Pancreas (tissue), 10 donors: ENCODE measurements at places on chromosomes 12 and 14.

GRCh38 chr14:61345151-61345482 is 23.7 kb downstream of the PRKCH start:
- no peaks in the 10 kb centered on the region for H3K4me1 ChIP-seq
- H3K27ac ChIP-seq = no peak overlapping the region
- H3K36me3 ChIP-seq = no peaks in the 10 kb centered on the region
- no peak for DNase-seq
- H3K27me3 ChIP-seq = no peaks in the 10 kb centered on the region

DNA sequence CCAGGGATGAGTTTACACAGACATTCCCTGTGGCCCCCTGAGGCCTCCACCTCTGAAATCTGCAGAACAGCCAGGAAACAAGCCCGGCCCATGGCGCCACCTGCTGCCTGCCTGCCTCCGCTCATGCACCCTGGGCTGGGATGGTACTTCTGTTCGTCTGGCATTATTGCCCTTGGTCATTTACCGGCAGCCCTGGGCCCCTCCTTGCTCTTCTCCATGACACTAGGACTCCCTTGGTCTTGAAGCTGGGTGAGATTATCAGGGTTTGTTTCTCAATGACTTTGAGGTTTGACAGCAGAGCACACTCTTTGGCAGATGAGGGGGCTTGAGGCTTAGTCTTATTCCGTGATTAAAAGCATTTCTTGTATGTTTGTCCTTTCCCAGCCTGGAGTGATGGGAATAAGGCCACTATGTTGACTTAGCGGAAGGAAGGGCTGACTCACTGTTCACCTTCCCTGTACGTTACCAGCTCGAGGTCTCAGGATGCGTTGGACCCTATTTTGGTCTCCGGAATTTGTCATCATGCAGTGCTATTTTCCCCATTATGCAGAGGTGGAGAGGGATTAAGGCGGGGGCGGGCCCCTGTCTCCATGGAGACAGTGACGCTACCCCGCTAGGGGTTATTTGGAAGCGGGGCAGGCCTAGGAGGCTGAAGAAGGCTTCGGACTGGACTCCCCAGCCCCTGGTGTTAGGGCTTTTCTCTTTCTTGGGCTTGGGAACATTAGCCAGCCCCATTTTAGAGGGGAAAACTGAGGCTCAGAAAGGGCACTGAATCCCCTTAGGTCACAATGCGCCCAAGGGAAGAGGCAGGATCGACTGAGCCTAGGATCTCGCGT is 706 bp upstream of the PEX5 start:
- H3K27me3 ChIP-seq = no peaks in the 10 kb centered on the region
- peak; percentile 55 for DNase-seq
- H3K36me3 ChIP-seq = no peaks in the 10 kb centered on the region
- peak overlapping the region; percentile 86 for H3K4me3 ChIP-seq

GRCh38 chr12:6476489-6476888 is 6.0 kb upstream of the VAMP1 start:
- no peaks in the 10 kb centered on the region for H3K36me3 ChIP-seq
- H3K27me3 ChIP-seq = no peaks in the 10 kb centered on the region
- no peak overlapping the region for H3K27ac ChIP-seq
- no peaks in the 10 kb centered on the region for H3K4me1 ChIP-seq
- no peak for DNase-seq

DNA sequence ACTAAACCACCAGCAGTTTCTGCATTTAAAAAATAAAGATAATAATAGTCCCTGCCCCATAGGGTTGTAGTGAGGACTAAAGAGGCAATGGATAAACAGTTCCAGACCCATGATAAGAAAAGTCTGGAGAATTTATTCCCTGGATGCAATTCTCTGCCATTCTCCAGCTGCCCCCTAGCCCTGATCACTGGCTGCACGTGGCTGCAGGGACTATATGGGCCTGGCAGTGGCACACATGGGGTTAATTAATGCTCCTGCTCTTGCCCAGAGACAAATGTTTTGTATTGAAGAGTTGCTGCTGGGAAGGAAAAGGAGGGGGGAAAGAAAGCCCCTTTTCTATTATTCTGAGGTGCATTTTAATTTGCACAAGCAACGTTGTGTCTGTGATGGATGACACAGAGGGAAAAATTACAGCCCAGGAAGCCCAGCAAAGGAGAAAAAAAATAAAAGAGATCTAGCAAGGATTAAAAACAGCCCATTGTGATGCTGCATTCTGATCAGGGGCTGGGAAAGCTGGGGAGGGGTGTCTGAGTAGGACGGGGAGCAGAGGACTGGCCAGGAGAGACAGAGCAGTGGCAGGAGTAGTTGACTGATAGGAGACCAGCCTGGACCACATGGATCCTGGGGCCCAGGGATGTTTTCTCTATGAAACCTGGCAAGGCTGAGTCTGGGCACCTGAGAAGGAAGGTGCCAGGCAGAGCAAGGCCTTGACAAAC is 149.3 kb downstream of the ESRRB start:
- DNase-seq = no peak
- H3K4me1 ChIP-seq = no peaks in the 10 kb centered on the region
- H3K27ac ChIP-seq = no peak overlapping the region
- H3K4me3 ChIP-seq = no peak overlapping the region
- no peaks in the 10 kb centered on the region for H3K27me3 ChIP-seq

GRCh38 chr12:30219047-30219446 is 435.3 kb upstream of the TMTC1 start:
- no peak for DNase-seq
- no peak overlapping the region for H3K4me3 ChIP-seq
- H3K27me3 ChIP-seq = peaks cover 2% of the 10 kb centered on the region
- H3K27ac ChIP-seq = no peak overlapping the region
- H3K4me1 ChIP-seq = no peaks in the 10 kb centered on the region
- H3K36me3 ChIP-seq = no peaks in the 10 kb centered on the region

GRCh38 chr14:51917193-51917592 is 56.8 kb downstream of the GNG2 start:
- no peaks in the 10 kb centered on the region for H3K27me3 ChIP-seq
- H3K36me3 ChIP-seq = no peaks in the 10 kb centered on the region
- H3K4me3 ChIP-seq = no peak overlapping the region
- no peak overlapping the region for H3K27ac ChIP-seq

DNA sequence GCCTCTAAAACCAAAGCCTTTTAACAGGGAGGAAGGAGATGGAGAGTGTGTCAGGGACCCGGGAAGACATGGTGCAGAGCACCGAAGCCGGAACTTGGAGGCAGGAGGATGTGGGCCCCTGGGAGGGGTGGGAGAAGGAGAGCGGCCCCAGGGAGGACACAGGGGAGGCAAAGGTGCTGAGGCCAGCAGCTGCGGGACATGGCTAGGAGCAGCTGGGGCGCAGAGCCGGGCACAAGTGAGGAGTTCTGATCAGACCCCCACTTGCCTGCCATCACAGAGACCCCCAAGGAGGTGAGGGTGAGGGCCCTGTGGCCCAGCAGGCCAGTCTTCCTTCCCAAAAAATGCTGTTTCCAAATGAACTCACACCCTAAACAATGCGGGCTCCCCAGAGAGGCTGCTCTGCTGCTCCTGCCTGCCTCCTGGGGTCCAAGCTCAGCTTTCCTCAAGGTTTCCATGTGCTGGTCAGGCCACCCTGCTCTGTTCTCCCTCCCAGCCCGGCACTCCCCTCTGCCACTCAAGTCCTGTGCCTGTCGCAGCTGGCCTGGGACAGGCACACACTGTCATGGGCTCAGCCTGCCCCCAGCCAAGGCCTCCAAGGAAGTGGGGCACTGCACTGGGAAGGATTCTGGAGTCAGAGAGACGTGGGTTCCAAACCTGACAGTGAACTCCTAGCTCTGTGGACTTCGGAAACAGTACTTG is 24.0 kb downstream of the CHGA start:
- H3K4me3 ChIP-seq = no peak overlapping the region
- peak overlapping the region; percentile 3 for H3K27ac ChIP-seq
- H3K27me3 ChIP-seq = no peaks in the 10 kb centered on the region
- H3K4me1 ChIP-seq = no peaks in the 10 kb centered on the region

DNA sequence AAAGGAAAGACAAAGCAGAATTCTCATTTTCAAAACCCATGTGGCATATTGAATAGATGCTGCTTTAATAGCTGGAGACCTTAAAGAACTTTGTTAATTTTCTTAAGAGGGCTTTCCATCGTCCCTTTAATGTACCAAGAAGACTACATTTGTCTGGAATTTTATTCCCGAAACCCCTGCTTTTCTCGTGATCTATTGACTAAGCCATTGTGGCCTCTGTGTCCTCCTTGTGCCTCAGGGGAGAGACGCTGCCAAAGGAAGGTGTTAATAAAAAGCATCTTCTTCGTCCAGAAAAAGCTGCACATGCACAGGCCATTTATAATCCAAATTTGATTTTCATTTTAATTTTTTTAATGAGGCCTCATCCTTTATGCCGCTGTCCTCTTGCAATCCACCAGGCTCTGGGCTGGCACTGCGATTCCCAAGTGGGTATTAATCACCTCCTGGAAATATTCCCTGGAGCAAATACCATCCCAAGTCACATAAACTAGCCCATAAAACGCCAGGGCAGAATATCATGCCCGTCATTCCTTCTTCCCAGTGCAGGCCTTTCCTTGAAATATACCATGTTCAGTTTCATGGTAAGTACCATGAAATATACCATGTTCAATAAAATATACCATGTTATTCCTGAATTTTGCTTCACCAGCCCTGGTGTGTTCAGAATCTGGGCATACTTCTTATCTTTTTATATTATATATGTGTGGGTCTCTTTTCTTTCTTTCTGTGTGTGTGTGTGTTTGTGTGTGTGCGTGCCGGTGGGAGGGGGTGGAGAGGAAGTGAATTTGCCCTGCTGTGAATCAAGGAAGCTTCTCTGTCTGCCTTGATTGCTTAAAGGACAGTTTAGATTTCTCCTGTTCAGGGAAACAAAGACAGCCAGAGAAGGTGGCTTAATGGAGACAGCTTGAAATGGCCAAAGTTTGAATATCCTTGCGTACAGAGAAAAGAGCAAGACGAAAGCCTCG is 147.6 kb downstream of the PHETA1 start:
- H3K36me3 ChIP-seq = no peaks in the 10 kb centered on the region
- H3K4me3 ChIP-seq = no peak overlapping the region
- H3K27ac ChIP-seq = no peak overlapping the region
- DNase-seq = no peak
- no peaks in the 10 kb centered on the region for H3K27me3 ChIP-seq
